ENCODE measurements at places on chromosomes 7 and 10. TPM values are rescaled to one million over a fixed set of nuclear protein-coding genes. Genes with fewer than 3 reads are reported as not detected.

GIMAP6 gene
- total RNA-seq = 25.5 TPM

- no peak for DNase-seq
Observed at GRCh38 chr10:49769692-49770091, 7.6 kb upstream of the OGDHL start.

DNA sequence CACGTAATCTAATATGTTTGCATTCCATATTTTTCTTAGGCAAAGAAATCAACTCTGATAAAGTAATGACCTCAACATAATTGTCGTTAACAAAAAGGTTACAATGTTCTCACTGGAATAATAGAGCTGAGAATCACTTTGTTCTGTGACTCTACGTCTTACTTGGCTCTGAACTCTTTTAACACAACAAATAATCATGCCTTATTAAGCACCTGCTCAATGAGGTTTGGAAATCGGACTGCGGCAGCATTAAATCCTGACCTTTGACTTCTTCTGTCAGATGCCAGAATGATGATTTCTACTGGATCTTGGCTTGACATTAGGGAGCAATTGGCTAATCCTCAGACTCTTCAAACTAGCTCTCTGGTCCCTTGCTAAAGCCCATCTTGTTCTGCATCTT is 233.6 kb downstream of the SEMA3D start:
- no peak for DNase-seq

GRCh38 chr10:87696922-87697745 is 37.5 kb downstream of the PAPSS2 start:
- DNase-seq = no peak

DNA sequence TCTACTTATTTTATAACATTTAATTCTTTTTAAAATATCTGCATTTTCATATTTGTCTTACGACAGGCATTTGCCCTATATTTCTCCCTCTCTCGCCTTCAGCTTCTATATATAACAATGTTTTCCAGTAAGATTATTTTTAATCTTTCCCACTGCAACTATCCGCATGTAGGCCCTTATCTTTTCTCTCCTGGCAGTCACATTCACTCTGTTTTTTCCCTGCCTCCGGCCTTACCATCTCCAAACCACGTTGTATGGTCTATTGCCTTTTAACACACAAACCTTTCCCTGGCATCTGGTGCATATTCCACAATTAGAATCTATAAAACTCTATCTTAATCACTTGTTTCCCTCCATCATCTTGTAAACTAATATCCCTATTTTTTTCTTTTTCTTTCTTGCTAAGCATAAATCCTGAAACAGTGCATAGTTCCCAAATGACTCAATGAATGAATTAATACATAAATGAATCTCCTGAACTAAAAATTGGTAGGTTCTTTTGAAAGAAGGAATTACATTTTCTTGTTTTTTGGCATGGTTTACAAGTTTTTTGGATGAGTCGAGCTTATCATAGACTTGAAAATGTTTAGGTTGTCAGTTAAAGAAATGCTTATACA is 173.2 kb downstream of the SEMA3A start:
- DNase-seq = no peak

- DNase-seq = no peak
Observed at GRCh38 chr7:96962221-96962885, 43.0 kb upstream of the DLX6 start.

DNA sequence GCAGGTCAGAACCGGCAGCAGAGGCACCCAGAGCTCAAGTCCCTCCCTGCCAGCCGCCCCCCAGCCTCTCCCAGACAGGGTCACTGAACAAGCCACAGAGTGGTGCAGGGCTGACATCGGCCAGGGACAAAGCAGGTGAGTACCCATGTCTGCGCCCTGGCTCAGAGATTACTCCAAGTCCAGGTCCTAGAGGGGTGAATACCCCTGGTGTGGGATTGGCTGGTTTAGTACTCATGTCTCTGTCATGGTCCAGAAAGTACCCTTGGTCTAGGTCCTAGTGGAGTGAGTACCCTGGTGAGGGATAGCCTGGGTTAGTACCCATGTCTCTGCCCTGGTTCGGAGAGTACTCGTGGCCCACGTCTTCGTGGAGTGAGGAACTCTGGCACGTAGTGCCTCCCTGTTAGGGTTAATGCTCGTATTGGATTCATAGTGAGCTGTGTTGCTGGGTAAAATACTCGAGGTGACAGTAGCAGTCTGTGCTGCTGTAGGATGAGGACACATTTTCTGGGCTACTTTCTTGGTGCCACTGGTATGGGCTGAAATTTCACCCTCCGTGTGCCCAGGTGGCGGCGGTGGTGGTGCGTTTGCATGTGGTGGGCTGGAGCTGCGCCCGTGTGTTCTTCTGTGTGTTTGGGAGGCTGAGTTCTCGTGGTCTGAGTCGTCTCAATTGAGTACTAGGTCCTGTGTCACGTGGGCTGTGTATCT is 25.5 kb upstream of the KNDC1 start:
- no peak for DNase-seq

DNA sequence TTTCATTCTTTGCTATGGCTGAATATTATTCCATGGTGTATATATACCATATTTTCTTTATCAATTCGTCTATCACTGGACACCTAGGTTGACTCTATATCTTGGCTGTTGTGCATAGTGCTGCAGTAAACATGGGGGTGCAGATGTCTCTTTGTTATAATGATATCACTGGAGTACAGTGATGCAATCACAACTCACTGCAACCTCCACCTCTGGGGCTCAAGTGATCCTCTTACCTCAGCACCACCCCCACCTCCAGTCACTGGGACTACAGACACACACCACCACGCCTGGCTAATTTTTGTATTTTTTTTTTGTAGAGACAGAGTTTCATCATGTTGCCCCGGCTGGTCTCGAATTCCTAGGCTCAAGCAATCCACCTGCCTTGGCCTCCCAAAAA is 15.6 kb downstream of the KLHL7 start:
- no peak for DNase-seq

All from T-helper 17 cell (primary cell).